ENCODE measurements at places on chromosomes 11 and 22.

- no peak for DNase-seq
Measured at GRCh38 chr11:86905252-86905651, 49.9 kb downstream of the FZD4 start.

GRCh38 chr11:3214420-3214699 is 4.3 kb downstream of the MRGPRG start:
- no peak for DNase-seq

DNA sequence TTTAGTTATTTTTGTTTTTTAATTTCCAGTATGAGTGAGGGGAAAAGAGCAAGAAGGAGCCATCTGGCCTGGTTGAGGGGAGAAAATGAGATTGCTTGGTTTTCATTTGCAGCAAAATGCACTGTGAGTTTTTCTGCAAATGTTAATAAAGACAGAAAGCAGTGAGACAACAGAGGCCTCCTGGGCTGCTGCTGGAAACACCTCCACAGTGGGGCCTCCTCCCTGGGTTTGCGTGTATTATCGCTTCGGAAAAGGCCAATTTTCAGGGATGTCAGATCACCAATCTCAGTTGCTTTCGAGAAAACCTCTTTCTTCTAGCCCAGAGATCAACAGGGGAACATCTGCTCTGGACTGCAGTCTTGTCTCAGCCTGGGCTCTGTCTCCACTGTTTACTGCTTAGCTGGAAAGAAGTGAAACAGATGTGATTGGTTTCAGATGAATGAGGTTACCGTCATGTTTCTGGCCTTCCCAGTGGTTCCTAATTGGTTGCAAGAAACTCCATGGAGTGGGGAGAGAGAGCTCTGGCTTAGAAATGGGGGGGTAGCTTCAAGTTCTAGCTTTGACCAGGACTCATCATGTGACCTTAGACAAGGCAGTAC is 17.3 kb downstream of the TSPAN18 start:
- no peak for DNase-seq

GRCh38 chr11:68206211-68206610 is 6.9 kb downstream of the KMT5B start:
- no peak for DNase-seq

DNA sequence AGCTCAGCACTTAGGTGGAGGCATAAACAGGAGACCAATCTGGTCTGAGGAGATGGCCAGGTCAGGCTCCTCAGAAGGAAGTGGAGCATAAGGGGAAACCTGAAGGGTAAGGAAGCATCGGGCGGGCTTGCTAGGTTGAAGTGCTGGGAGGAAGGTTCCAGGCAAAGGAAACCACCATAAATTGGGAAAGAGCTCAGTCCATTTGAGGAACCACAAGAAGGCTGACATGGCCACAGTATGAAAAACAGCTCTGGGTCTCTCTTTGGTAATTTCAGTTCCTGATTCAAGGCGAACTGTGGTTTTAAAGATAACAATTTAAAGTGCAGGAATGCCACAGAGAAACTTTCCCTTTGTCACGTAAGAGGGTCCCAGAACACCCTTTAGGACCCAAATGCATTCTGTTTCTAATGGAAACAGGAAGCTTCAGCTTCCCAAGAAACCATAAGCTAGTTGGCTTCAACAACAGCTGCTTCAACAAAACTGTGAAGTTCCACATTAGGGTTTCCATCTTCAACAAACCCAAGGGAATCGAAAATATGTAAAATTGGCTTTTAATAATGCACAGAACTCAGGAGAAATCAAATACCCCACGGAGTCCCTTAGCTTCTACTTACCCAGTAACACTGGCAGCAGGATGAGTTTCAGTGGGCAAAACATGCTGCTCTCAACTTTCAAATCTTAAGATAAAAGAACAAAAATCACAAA is 10.4 kb downstream of the JAML start:
- no peak for DNase-seq

- no peak for DNase-seq
Measured at GRCh38 chr22:19057999-19058491, 64.2 kb downstream of the DGCR2 start.

- DNase-seq = no peak
Measured at GRCh38 chr11:61999141-61999975, 31.9 kb upstream of the FTH1 start.

GRCh38 chr11:2260491-2261364 is 9.7 kb downstream of the ASCL2 start:
- DNase-seq = no peak

DNA sequence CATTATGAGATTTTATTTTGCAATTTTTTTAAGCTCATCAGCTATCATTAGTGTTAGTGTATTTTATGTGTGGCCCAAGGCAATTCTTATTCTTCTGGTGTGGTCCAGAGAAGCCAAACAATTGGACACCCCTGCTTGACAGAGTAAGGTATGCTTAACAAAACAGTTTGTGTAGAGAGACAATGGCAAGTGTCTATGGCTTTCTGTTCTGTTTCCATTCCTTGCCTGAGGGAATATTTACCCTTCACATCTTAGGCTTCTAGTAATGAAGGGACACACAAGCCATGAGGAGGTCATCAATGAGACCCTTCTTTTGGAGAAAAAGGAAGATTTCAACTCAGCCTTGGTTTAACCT is 1278.4 kb upstream of the TENM4 start:
- no peak for DNase-seq

DNA sequence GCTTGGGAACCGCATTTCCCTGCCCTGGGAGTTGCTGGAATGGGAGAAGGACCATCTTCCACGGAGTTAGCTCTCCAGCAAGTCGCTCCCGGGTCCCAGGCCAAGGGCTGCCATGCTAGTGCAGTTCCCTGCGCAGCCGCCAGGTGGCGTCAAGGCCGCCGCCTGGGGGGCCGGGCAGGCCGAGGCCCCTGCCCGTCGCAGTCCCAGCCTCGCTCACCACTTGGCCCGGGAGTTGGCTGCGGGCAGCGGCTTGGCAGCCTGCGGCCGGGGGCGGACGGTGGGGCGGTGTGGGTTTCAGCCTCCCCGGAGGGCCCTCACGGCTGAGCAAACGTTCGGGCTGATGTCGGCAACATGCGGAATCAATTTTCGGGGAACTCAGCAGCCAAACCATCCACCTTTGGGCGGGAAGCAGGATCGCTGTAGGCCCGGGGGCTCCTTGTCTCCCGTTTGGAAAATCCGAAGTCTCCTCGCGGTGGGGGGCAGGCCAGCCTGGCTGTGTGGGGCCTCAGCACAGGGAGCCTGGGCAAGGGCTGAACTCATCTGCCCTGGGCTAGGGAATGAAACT is 415.1 kb downstream of the SOX6 start:
- peak; percentile 61 for DNase-seq

DNA sequence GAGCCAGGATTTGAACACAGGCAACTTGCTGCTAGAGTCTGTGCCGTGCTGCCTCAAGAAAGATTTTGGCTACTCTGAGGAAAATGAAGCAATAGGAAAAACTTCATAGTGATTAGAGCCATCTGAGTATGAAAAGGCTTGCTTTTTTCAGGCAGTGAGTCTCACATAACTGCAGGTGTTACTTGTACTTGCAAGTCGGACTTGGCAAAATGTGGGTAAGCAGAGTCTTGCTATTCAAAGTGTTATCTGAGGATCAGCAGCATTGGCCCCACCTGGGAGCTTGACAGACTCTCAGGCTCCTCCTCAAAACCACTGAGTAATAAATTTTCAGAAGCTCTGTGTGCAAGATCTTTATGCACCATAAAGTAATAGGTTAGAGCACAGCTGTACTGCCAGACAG is 18.1 kb downstream of the RNF141 start:
- no peak for DNase-seq

GRCh38 chr11:20056950-20057943 is 103.0 kb downstream of the DBX1 start:
- DNase-seq = no peak

GRCh38 chr11:61959678-61960077 is 7.8 kb downstream of the FTH1 start:
- no peak for DNase-seq

GRCh38 chr11:122199661-122200060 is 83.6 kb upstream of the BLID start:
- DNase-seq = no peak

DNA sequence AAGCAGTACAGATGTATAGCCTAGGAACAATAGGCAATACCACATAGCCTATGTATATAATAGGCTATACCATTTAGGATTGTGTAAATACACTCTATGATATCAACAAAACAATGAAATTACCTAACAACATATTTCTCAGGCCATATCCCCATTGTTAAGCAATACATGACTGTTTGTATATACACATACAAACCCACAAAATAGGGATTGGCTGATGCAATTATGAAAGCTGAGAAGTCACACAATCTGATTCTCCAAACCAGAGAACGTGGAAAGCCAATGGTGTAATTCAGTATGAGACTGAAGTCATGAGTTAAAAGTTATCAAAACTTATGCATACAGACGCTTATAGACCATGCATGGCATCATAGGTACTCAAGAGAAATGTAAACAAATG is 700.1 kb upstream of the RAG2 start:
- no peak for DNase-seq

- no peak for DNase-seq
Measured at GRCh38 chr11:74543991-74544390, 48.4 kb upstream of the POLD3 start.

GRCh38 chr11:107769189-107769588 is 57.3 kb upstream of the SLN start:
- DNase-seq = no peak
